ENCODE measurements at places on chromosomes 1 and 21.

DNA sequence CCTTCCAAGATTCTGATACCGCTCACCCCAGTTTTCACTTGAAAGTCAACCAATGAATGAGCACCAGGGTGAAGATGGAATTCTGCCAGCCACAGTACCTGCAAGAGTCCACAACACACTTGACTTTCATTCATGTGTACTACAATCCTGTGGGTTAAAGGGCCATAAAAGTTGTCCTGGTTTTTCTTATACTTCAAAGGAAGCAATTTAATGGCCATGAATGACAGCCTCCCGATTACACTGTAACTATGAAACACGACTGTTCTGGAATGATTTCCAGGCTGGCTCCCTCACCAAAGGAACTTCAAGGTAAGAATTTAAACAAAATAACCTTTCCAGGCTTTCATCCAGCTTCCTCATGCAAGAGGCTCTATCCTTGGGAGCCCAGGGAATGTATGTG lies 502.8 kb downstream of the SMYD3 start:
- DNase-seq = no peak

DNA sequence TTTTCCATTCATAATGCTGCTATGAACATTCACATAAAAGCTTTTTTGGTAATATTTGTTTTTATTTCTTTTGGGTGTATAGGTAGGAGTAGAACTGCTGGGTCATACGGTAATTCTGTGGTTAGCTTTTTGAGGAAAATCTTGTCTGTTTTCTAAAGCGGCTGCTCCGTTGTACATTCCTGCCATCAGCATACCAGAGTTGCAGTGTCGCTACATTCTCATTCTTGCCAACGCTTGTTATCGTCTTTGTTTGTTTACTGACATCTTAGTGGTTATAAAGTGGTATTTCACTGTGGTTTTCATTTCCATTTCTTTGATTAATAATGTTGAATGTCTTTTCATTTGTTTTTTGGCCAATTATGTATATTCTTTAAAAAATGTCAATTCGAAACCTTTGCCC lies 469.8 kb upstream of the ZP4 start:
- DNase-seq = no peak

GRCh38 chr1:93847811-93848288 lies 31.2 kb downstream of the DNTTIP2 start:
- DNase-seq = peak; percentile 86

- DNase-seq = no peak
Observed at GRCh38 chr1:96370757-96371156, 350.8 kb upstream of the PTBP2 start.

DNA sequence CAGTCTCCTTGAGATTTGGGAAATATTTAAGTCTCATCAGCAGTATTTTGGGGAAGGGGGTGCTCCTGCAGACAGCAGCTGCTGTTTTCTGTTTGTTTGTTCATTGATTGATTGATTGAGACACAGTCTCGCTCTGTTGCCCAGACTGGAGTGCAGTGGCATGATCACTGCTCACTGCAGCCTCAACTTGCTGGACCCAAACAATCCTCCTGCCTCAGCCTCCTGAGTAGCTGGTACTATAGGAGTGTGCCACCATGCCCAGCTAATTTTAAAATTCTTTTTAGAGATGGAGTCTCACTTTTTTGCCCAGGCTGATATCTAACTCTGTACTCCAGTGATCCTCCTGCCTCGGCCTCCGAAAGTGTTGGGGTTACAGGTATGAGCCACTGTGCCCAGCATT lies 18.2 kb downstream of the UCK2 start:
- no peak for DNase-seq

DNA sequence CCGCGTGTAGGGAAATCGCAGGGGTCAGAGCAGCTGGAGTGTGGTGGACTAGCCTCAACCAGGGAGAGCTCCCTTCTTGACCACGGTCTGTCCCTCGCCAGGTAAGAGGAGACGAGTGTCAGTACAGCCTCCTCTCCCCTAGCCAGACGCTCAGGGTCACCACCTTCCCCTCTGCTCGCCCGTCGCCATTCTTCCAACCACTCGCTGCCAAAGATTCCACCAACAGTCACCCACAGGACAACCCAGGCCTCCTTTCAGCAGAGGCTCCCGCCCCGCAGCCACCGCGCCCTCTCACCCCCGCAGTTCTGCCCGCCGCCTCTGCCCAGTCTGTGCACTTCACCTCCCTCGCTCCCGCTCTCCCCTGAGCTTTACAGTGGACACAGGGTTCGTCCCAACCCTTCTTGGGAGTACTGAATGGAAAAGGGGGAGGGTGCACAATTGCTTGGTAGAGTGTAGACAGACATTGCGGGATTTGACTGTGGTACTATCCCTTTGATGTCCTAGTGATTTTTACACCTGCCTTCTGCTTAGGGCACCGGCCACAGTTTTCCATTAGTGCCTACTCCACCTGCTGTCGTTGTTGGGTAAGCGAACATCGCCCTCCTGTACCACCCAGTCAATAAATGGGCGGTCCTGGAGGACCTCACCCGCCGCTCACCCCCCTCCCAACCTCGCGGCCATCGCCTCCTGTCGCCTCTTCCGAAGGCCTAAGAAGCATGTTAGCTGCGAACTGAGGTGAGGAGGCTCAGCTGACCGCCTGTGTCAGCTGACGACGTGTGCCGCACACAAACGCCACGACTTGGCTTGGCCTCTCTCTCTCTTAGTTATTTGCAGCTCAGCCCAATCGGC lies 9.2 kb upstream of the NBPF11 start:
- DNase-seq = no peak

DNA sequence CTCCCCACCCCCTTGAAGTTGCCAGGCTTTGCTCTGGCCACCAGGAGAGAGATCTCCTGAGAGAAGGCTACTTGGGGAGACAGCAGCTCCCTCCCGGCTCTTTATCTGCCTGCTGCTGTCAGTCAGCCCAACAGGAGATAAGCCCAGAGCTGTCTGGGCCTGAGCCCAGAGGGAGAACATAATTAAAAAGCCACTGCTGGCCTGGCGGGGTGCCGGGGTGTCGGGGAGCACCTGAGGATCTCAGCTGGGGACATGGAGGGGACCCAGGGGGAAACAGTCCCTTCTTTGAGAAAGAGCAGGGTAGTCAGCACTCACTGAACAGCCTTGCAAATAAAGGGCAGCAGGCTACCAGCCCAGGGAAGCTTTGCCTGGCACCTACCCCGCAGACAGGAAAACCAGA lies 17.9 kb downstream of the VWA5B1 start:
- no peak for DNase-seq

GRCh38 chr21:44749116-44749758 lies 37.9 kb upstream of the TSPEAR start:
- DNase-seq = no peak

GRCh38 chr1:23441446-23442148 lies 17.0 kb upstream of the TCEA3 start:
- no peak for DNase-seq

DNA sequence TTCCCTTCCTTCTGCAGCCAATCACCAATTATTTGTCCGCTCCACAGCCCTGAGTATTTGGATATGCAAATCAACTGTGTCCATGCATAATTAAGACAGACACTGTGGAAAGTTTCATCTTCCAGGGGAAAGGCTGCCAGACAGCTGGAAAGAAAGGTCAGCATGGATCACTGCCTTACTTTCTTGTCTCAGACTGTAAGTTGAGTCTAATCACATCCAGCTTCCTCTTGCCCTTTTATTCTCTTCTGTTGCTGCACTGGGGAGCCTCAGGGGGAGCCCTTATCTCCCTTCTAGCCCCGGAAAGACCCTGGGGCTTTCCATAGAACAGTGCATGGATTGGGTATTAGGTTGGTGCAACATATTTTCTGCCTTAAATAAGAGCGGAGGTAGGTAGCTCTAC lies 182.9 kb downstream of the OMA1 start:
- DNase-seq = no peak

- no peak for DNase-seq
Observed at GRCh38 chr1:222104694-222105392, 363.0 kb upstream of the DUSP10 start.

DNA sequence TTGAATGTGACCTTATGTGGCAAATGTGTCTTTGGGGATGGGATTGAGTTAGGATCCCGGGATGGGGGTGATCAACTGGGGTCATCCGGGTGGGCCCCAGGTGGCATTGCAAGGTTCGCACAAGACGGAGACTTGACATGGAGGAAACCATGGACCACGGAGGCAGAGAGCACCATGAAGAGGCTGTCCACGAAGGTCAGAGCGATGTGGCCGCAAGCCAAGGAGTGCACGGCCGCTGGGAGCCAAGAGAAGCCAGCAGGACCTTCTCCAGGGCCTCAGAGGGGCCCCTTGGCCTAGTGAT lies 22.3 kb upstream of the COL18A1 start:
- no peak for DNase-seq

GRCh38 chr1:10975567-10976326 lies 36.7 kb upstream of the TARDBP start:
- no peak for DNase-seq

- DNase-seq = no peak
Observed at GRCh38 chr1:234504969-234505768, 26.2 kb upstream of the TARBP1 start.

DNA sequence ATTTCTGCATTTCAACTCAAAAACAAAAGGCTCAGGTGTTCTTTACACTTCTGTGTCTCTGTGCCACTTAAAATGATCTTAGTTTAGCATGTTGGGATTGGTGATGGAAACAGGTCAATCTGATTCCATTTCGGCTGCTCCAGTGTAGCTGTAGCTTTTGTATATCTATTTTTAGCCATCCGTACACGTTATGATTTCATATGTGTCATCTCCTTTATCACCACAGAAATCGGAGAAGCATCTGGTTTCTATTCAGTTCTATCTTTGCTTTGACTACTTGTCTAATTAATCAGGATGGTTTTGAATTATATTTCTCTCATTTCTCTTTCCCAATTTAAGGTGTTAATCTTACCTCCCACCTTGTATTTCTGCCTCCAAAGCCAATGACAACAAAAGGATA lies 41.1 kb downstream of the RGS21 start:
- no peak for DNase-seq

DNA sequence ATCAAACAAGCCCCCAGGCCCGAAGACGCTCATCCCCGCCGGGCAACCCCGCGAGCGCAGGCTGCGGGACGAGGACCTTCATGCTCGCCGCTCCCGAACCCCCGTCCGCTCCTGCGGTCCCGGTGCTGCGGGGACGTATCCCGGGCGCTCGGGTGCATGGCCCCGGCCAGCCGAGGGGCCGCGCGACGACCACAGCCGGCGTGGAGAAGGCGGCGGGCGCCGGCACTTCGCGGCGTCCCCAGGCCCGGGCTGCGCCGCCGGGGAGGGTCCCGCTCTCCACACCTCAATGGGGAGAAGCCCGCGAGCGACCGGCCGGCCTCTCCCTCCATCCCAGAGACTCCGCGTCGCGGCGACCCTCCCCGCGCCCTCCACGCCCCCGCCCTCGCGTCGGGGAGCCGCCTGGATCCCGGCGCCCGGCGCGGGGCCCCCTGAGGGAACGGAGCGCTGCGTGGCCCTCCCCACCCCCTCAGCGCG lies 401 bp downstream of the ERRFI1 start:
- no peak for DNase-seq

DNA sequence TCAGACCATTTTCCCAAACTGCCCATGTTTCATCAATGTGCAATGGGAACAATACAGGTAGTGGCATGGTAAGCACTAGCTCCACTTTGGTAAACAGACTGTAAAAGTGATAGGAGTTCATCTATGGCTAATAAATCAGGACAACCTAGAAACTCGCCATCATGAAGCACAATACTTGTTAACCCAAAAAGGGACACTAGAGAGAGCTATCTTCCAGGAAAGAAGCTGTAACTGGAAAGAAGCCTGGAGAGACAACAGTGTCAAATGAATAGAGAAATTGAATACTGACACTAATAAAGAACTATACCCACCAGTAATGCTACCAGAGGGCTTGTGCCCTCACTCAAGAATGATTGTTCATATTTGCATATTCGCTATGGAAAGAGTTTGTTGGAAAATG lies 164.7 kb upstream of the RGS18 start:
- peak; percentile 28 for DNase-seq

GRCh38 chr21:23639721-23640120 lies 1967.6 kb downstream of the MRPL39 start:
- DNase-seq = no peak

- no peak for DNase-seq
Observed at GRCh38 chr1:228899421-228899956, 164.2 kb downstream of the RHOU start.

GRCh38 chr1:9244501-9245229 lies 10.1 kb downstream of the H6PD start:
- DNase-seq = no peak

DNA sequence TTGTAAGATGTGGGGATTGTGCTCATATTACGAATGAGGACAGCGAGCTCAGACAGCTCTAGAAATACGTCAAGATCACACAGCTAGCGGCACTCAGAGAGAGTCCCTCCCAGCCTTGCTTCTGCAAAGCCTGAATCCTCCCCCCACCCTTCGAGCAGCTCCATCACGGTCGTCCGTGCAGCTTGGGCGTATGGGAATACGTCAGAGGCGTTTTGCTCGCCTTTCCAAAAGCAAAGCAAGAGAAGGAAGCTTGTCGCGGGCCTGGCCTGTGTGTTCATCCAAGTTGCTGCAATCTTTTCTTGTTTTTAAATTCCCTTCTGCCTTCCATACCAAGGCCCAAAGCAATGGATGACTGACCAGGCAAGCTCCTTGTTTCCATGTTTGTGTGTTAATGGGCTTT lies 125.5 kb upstream of the IRF2BP2 start:
- no peak for DNase-seq

- DNase-seq = no peak
Observed at GRCh38 chr1:5651964-5652821, 340.0 kb downstream of the NPHP4 start.

- DNase-seq = no peak
Observed at GRCh38 chr1:58833166-58833565, 49.3 kb upstream of the JUN start.

- DNase-seq = no peak
Observed at GRCh38 chr1:84691122-84691783, 992 bp upstream of the SSX2IP start.

DNA sequence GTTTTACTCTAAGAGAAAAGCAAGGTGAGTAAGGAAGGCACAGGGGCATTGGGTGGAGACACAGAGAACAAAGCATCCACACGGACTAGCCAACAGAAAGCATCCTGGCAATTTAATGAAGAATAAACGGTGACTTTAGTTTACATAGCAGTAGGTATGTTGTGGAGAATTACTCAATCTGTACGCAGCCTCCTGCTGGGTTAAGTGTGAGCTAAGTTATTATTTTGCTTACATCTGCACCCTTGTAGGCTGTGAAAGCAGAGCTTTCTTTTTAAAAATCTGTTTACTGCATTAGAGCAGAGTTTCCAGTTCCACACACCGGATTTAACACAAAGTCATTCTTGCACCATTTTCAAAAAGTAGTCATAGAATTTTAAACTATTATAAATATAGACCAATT lies 144.5 kb downstream of the AKT3 start:
- DNase-seq = no peak

- no peak for DNase-seq
Observed at GRCh38 chr1:216914974-216915373, 191.7 kb upstream of the ESRRG start.

GRCh38 chr21:44359396-44359795 lies 6.0 kb downstream of the TRPM2 start:
- DNase-seq = peak; percentile 69

- no peak for DNase-seq
Observed at GRCh38 chr1:19802269-19802668, 2.6 kb upstream of the TMCO4 start.
